Lung microvascular endothelial cell (primary cell): ENCODE measurements at places on chromosomes 12 and 14.
A peak's percentile ranks its signal among the peaks of the same experiment; 100 is the strongest.

GRCh38 chr14:55977392-55978150 lies 140.6 kb upstream of the PELI2 start:
- DNase-seq = no peak

DNA sequence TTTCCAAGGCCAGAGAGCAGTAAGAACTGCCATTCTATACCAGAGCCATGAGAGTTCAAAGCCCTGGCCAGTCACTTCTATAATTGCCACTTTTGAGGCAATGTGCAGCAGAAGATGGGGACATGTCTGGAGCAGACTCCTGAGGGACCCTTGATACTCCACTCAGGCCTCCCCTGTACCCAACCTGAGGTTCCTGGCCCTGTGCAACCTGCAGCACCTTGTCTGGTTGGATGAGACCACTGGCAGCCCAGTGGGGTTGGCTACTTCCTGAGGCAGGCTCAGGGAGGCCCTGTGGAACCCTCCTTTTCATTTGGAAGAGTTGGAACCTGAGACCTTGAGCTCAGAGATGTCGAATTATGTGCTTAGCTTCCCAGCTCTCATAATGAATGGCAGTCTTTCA lies 54.4 kb downstream of the GALNT16 start:
- DNase-seq = no peak

- peak; percentile 22 for DNase-seq
Measured at GRCh38 chr12:57049890-57050289, at the start of gene MYO1A. Gene MYO1A (minus strand): TSS chr12:57050129. CDS start chr12:57048323, 1,806 bp downstream.

DNA sequence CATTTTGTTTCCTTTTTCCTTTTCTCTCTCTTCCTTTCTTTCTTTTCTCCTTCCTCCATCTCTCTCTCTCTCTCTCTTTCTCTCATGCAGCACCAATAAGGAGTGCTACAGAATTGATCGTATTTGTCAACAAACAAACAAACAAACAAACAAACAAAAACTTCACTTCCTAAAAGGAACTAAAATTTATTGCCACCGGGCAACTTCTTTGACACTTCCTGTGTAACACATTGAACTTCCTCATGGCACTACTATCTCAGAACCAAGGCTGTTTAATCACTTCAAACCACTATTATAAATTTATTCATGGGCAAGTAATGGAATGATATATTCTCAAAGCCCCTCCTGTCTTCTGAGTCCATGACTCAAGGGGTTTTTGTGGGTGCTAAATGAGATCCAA lies 51.3 kb downstream of the SERPINA3 start:
- no peak for DNase-seq

DNA sequence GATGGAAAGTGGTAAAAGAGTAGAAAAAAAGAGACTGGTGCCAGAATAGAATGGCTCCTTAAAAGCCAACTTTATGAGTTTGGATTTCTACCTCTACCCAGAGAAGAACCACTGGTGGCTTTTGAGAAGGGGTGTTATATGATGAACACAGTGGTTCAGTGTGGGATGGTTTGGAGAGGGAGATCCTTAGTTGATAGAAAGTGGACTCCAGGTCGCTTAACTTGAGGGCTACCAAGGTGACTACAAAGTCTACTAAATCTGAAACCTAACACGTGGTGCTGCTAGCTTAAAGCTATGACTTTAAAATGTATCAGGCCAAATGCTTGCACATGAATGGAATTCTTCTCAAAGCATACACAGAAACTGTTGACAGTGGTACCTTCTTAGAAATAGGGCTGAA lies 8.4 kb downstream of the SPTB start:
- DNase-seq = no peak

DNA sequence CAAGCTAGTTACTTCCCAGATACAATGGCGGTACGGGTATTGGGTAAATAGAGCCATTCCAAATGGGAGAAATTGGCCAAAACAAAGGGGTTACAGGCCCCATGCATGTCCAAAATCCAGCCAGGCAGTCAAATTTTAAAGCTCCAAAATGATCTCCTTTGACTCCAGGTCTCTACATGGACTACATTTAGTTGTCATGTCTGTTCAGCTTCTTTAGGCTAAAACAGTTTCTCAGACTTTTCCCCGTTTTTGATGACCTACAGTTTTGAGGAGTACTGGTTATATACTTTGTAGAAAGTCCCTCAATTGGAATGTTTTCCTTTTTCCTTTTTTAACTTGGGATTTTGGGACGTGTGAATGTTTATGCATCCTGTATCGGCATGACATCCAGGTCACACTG lies 4.7 kb downstream of the NT5DC3 start:
- DNase-seq = no peak

DNA sequence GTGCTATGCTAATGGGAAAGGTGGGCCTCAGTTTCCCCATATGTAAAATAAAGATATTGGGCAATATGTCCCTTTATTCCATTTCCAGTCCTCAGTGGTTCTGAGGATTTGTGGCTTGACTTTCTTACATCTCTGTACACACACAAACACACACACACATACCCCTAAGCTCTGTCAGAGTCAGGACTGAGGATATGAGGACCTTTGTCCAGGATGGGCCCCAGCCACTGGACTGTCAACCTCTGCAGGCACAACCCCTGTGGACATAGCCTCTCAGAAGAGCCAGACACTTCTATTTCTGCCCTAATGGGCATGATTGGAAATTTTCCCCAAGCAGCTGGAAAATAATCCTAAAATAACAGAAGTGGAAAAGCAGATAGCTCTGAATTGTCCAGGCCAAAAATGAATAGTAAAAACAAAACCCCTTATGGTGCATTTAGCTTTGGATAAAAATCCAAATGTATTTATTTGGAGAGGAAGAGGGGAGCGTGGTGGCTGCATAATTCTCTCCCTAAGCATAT lies 50.2 kb downstream of the RIN3 start:
- DNase-seq = no peak

DNA sequence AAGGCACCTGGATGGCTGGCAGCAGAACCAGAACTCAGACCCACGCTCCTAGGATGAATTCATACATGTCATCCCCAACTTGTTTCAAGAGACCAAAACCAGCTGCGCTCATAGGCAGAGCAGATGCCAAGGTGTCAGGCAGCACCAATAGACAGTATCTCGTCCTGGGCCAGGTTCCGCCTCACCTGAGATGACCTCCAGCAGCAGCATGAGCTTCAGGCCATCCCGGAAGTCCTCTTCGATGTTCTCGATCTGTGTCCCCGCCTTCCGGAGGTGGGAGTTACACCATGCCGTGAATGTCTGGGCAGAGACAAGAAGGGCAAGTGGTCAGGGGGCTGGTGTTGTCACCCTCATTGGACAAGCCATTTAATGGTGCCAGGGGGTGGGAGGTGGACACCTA lies 53.7 kb downstream of the ACTN1 start:
- no peak for DNase-seq

- no peak for DNase-seq
Measured at GRCh38 chr14:68111853-68112270, 292.3 kb downstream of the RAD51B start.

DNA sequence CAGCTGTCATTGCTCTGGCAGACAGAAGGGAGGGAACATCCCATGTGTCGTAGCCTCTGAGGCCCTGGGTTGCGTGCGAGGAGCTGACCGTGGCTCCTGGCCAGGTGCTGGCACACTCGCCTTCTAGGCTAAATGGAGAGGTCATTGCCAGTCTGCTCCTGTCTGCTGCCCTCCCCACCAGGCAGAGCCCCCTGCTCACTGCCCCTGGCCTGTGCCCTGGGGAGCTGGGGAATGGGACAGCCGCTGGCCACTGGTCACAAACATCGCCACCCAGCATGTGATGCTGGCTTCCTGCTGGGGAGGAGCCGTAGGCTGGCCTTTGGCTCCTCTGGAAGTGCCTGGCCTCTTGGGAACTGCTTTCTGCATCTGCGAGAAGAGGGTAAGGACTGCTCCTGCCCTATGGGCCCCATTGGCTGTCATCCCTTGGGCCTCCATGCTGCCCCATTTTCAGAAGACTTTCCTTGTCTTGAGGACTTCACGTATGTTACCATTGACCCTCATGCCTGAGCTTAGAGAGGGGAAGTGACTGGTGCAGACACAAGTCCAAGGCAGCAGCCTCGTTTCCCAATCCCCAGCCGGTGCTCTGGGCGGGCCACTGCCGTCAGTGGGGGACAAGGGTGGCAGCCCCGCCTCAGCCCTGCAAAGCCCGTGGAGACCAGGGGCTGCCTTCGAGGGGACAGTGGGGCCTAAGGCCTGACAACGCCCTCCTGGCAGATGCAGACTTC lies 2.0 kb upstream of the TNFAIP2 start:
- peak; percentile 59 for DNase-seq

DNA sequence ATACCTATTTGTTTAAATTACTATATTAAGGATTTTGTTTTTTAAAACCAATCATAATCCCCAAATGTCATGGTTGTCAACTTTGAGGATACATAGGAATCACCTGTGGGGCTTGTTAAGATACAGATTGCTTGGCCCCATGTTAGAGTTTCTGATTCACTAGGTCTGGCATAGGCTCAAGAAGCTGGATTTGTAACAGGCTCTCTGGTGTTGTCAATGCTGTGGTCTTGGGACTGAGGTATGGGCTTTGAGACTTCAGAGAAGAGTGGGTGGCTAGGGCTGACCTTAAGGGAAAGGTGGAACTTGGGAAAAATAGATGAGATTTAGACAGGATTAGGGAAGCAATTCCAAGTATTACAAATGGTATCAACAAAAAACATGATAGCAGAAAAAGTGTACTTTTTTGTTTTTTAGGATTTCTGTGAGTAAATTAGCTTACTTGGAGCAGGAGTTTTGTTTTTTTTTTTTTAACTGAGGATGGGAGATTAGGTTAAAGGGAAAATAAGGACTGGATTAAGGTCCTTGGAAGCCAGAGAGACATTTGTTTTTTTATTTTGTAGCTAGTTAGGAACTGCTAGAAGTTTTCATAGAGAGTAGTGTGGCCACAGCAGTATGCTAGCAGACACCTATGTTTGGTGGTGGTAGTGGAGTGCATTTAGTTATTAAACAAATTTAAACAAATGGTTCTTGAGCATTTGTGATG lies 88.6 kb downstream of the RAD51B start:
- no peak for DNase-seq

DNA sequence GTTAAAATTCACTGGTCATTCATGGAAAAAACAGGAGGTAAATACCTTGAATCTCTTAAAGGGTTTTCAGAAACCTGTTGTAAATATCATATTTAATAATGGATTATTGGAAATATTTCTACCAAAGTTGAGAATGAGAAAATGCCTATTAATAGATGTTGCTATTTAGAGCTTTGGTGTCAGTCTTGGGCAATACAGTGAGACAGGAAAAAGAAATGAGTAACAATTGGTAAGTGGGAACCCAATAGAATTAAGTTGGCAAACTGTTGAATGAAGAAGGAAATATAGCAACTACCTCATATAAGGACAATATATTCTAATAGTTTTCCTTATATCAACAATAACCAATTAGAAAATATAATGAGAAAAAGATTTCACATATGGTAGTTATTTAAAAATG lies 78.0 kb downstream of the ATF7IP start:
- DNase-seq = peak; percentile 27

GRCh38 chr12:120536064-120536791 lies 2.1 kb downstream of the RNF10 start:
- peak; percentile 29 for DNase-seq

DNA sequence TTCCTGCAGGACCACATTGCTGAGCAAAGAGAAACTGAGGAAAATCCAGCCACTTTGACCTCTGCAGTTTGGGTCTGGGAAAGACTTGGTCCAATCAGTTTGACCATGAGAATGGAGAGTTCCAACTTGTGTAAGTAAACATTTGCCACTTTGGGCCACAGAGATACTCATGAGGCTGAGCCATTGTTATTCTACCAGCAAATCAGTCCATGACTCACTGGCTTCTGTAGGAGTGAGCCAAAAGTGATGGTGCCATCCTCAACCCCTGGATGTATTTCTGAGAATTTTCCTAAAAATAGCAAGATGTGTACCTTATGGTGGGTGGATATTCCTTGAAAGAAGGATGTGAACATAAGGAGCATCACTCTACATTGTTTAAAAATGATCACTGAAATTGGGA lies 192.9 kb upstream of the OR4E1 start:
- DNase-seq = peak; percentile 61

DNA sequence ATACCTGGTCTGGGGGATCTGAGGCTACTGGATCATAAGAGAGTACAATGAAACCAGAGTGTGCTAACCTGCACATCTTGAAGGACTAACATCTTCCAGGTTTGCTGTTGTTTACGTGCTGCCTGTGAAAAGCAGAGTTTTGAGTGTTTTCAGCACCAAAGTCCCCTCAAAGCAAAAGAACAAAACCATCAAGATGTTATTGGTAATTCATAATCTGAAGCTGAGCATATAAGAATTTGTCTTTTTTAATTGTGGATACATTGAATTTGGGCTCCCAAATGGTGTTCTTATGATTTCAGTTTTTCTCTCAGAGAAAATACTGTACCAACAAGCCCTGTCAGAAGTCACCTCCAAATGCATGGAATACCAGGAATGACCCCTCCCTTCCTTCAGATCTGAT lies 110.2 kb downstream of the BTG1 start:
- DNase-seq = no peak

DNA sequence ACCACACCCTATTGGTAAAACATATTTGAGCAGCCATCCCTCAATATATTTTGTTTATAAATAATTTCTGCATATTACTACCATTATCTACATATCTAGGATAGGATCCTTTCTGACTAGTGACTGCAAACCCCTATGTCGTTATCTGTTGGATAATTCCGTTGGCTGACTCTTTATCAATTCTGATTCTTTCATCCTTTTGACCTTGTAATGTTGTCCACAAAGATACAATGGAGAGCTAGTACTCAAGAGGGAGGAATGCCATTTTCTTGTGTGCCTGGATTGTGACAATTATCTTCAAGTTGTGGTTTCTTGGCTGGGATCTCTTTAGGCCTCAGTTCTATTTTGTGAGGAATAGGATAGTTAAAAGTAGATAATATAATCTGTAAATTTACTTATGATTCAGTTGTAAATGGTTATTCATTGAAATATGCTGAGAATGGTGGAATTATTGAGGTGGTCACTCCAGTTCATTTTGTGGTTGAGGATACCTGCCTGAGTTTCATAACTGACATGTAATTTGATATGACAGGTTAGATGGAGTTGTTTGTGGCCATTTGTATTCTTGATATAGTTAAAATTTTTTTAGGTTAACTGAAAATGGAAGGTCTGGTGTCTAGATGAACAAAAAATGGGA lies 10.1 kb downstream of the CHST11 start:
- DNase-seq = no peak

GRCh38 chr14:94638961-94639817 lies 27.0 kb downstream of the SERPINA3 start:
- DNase-seq = no peak

GRCh38 chr12:52407918-52408317 lies 1.8 kb upstream of the KRT82 start:
- no peak for DNase-seq

GRCh38 chr14:106691601-106692291 lies 1165.4 kb downstream of the TMEM121 start:
- no peak for DNase-seq
